Colonic mucosa (tissue), 4 donors: ENCODE measurements at places on chromosomes 3 and 15. TPM values are rescaled to one million over a fixed set of nuclear protein-coding genes. Genes with fewer than 3 reads are reported as not detected.

Gene SYNPR
- total RNA-seq: not detected

Gene TUSC7
- total RNA-seq: not detected

- no peak for DNase-seq
Observed at GRCh38 chr15:42159381-42160015, 3.1 kb upstream of the PLA2G4F start.

GRCh38 chr3:66397745-66398144, 103.1 kb downstream of the LRIG1 start:
- no peak for DNase-seq

GRCh38 chr3:176787506-176787905, 409.8 kb downstream of the TBL1XR1 start:
- no peak for DNase-seq

DNA sequence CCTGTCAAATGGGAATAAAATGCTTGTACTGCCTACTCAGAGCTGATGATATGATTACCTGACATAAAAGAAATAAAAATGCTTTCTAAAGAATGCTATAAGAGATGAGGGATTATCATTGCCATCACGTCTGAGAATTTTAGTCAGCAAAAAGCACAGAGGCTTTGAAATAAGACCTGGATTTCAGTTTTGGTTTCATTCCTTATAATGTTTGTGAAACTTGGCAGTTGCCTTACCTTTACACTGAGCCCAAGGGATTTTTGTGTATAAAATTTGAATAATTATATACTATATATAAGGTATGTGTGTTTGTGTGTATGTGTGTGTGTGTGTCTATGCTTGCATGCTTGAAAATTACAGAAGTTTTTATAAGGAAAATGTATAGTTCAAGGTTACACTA, 634.8 kb upstream of the BCHE start:
- DNase-seq: no peak
